ENCODE measurements at places on chromosomes 7 and 10. TPM values are rescaled to one million over a fixed set of nuclear protein-coding genes. Genes with fewer than 3 reads are reported as not detected.

DMTF1 gene
- total RNA-seq, result 40.2 TPM

CPXM2 gene
- total RNA-seq, result not detected

OR2A1 gene
- total RNA-seq, result not detected

DNA sequence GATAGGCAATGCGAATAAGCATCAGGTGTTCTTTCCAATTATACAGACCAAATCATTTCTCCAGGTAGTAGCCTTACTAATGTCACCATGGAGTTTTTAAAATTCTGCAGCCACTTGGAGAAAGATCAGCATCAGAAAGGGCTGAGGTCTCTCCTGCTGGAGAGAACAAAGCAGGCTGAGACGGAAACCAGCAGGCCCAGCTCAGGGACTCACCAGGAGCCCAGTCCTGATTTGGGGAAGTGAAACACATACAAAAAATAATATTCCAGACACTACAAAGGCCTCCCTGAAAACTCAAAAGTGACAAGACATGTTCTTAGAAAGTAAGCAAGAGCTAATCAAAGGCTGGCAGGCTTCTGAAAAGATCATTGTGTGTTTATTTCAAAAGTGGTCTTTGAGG, 207.1 kb upstream of the GHITM start:
- DNase-seq, result no peak

- no peak for DNase-seq
Measured at GRCh38 chr7:50869108-50869725, 86.5 kb upstream of the GRB10 start.

GRCh38 chr7:2717293-2718261, 29.6 kb downstream of the AMZ1 start:
- DNase-seq, result no peak

DNA sequence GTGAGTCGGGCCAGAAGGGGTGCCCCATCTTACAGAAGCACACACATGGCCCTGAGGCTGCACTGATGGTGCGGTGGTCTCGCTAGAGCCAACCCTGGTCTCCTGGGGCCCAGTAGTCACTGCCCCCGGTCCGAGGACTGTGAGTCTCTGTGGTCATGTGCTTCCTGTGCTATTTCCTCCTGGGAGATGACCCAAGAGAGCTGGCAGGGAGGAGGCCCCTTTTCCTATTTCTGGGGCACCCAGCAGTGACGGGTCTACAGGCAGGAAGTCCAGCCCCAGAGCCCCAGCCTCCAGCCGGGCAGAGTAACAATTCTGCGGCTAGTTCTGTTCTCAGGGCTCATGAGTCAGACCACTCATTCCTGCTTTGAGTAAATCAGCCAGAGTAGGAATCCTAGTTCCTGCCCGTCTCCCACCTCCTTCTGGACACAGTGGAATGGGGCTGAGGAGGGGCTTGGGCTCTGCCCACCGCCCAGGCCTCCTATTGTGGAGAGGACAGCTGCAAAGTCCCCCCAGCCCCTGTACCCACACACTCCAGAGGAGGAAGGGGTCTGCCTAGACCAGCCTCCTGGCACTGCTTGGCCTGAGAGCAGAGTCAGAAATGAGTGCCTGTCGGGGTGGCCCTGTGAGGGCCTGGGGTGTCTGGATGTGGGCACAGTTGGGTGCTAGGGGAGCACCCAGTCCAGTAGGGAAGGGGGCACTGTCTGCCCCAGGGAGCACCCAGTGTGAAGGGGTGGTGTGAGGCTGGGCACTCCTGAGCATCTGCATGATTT, 80.5 kb upstream of the PPIF start:
- DNase-seq, result peak; percentile 84

DNA sequence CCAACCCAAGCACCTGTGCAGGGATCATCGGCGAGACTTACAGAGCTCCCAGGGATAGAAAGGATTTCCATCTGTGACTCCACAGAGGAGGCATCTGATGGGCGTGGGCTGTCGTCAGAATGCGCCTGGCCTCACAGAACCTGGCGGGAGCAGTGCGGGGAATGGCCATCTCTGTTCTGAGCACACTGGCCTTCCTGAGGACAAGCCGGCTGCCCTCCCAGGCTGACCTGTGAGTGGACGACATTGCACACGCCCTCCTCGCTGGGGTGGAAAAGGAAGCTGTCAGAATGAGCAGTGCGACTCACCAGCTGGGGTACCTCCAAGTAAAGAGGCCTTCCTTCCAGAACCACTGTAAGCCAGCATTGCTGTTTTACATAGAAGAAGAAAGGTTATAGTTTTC, 234.6 kb upstream of the PITRM1 start:
- no peak for DNase-seq

DNA sequence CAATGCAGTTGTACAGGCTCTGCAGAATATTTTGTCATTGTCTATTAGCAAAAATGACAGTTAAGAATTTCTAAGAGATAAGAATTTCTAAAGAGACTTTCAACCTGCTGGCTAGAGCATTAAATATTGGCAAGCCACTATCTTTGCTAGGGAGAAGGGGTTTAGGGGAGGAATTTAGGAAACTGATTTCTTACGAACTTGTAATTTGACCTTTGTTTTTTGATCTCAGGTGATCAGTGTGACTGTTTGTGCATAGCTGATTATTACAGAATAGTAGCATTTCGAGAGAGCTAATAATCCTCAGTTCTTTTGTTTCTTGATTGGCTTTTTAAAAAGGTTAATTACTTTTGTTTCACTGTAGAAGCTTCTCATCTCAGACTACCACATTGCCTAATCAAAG, 68.1 kb downstream of the ST7 start:
- DNase-seq, result no peak

DNA sequence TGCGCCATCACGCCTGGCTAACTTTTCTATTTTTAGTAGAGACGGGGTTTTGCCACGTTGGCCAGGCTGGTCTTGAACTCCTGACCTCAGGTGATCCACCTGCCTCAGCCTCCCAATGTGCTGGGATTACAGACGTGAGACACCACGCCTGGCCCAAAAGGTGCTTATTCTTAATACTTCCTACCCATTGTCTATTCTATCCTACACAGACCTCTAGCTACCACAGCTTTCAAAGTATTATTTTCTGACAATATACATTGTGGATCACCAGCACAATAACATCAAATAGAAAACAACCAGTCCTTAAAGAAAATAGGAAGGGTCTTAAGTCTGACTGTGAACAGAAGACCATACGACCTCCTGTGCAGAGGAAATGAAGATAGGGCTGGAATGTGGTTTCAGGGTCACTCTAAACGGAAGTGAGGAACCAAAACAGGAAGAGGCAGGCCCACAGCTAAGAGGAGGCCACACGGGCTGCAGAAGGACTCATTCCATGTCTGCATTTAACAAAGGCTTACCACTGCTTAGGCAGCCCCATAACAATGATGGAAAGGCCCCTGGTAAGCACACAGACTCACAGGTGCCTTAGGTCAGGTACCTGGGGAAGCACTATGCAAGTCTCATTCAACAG, 115.2 kb downstream of the ZFAND4 start:
- DNase-seq, result no peak

GRCh38 chr7:25653384-25653783, 425.1 kb upstream of the NPVF start:
- no peak for DNase-seq

- DNase-seq, result no peak
Measured at GRCh38 chr10:90788968-90789367, 68.9 kb downstream of the HTR7 start.

DNA sequence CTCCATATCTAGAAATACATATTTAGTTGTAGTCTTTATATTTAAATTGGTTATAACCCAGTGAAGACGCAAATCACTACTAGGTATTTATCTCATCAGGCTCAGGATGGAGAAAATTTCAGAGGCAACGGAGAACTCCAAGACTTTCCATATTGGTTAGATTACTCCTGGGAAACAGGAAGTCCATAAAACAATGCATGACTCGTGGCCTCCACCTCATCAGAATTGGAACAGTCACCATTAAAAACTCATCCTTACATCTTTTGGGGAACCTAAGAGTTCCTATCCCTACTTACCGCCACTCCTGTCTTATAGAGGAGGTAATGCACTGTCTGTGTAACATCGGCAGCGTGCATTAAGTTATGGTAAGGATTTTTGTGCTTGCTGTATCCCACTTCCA, 177.6 kb downstream of the PPP1R17 start:
- no peak for DNase-seq

DNA sequence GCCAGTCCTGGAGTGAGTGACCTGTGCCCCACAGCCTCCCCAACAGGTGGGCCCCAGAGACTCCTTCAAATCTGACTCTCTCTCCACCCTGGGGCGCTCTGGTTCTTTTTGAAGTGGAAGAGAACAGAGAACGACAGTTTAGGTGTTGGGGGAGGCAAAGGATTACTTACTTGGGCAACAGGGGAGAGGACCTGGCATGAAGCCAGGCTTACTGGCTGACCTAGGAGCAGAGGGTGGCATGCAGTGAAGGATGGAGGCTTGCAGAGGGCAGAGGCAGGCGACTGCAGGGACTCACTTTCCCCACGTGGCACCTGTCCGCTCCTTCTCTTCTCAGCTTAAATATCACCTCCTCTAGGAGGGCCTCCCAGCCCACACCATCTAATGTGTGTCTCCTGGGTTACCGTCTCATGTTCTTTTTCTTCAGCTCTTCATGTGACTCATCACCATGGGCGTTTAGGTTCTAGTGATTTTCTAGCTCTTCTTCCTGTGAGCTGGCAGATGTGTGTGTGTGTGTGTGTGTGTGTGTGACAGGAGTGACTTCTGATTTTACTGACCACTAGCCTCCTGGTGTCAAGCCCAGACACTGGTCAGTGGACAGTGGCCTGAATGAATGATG, 15.5 kb downstream of the LZTS2 start:
- DNase-seq, result peak; percentile 69

DNA sequence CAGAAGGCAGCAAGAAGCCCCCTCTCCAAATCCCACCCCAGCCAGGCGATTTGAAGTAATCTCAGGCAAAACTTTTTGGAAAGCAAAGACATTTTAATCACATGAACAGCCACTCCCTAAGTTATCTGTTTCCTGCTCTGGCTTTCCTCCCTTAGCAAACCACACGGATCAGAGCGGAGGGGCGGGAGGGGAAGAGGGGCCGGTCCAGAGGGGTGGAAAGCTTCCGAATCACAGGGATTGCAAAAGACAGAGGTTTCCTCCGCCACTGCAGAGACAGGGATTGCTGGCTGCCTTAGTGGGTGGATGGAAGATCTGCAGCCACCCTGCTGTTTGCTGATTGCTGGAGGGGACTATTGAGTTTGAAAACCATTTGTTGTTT, 41.2 kb downstream of the ZCCHC24 start:
- DNase-seq, result no peak

DNA sequence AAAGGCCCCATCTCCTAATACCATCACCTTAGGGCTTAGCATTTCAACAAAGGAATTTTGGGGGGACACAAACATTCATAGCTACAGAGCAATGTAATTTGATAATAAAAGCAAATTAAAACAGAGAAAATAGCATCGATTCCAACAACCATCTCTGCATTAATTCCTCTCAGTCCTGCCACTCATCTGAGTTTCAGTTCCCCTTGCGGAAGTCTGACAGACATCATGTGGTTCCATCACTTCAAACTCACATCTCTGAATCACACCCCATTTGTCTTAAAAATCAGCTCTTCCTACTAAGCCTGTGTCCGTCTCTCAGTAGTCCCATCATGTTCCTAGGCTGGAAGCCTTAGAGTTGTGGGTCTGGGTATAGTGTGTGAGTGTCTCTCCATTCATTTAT, 3.6 kb downstream of the ADCK2 start:
- DNase-seq, result no peak

GRCh38 chr7:70797109-70797514, 334.8 kb upstream of the GALNT17 start:
- DNase-seq, result no peak

- no peak for DNase-seq
Measured at GRCh38 chr7:10934292-10934691, 39.4 kb upstream of the PHF14 start.

DNA sequence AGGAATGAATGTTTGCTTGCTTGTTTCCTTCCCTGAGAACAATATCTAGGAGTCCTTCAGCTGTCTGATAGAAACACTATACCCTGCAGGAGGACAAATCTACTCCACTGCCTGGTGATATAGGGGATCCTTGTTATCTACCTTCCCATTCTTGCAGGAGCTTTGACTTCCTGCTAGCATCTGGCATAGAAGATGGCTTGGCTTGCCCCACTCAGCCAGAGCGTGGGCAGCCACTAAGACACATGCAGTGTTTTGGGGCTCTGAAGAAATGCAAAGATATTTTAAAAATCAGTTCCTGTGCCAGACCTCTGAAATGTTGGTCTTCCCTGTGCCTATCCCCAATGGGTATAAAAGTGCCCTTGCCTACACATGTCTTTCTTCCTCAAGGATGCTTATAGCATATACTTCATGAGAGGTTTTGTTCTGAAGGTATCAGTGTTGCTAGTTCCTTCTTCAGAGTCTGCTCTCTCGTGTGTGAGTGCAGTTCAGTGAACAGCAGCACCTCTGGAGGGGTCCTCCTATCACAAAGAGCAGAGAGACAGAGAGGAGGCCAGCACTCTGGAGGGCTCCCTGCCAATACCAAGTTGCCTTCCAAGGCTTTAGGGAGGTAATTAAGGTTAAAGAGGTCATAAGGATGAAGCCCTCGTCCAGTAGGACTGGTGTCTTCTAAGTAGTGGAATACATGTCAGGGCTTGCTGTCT, 149.1 kb upstream of the CALCR start:
- DNase-seq, result no peak

- no peak for DNase-seq
Measured at GRCh38 chr10:117137031-117137910, 799 bp downstream of the VAX1 start.

DNA sequence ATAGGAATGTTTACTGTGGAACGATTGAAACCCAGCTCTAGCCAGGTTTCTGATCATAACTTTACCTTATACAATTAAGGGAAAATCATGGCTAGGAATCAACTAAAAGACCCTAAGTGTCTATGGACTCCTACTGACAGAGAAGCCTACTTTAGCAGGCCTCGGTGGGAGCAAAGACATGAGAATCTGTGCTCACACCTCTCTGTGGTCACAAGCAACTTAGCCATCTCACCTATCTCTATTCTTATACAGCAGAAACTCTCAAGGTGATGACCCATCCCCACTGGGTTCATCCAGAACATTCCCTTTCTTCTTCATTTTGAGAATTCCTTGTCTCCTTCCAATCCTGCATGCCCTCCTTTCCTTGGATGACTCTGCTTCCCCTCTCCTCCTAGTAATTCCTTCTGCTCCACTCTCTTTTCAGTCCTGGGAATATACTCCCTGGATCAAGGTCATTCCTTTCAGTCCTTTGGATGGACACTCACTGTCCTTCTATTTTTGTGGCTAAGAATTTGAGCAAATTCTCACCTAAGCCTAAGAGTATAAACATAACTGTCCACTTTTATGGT, 2.9 kb downstream of the BLNK start:
- no peak for DNase-seq

- no peak for DNase-seq
Measured at GRCh38 chr10:52778511-52779392, 6.2 kb upstream of the MBL2 start.
